ENCODE measurements at places on chromosomes 3 and 15.

DNA sequence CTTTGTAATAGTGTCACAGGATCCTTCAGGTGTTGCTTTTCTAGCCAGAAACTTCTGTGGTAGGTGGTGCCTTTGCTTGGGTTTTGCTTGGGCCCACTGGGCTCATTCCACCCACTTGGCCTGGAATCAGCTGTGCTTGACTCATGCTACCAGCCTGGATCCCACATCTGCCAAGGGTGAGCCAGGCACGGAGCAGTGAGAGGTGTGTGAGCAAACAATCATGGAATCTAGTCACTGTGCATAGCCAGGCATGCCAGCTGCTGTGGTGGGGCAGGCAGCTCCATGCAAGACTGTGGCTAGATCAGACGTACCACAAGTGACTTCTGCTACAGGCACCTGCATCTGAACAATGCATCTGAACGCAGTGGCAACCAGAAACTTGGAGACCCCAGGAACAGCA lies 275.9 kb downstream of the UBE2E2 start:
- H3K27ac ChIP-seq, result no peak overlapping the region
- DNase-seq, result no peak
- H3K4me3 ChIP-seq, result no peak overlapping the region
- peaks cover under 1% of the 10 kb centered on the region for H3K27me3 ChIP-seq

- H3K36me3 ChIP-seq, result no peaks in the 10 kb centered on the region
- no peaks in the 10 kb centered on the region for H3K27me3 ChIP-seq
- DNase-seq, result no peak
These were observed 36.0 kb upstream of the ARPIN start for GRCh38 chr15:89948796-89949195.

GRCh38 chr3:102353805-102354204 lies 81.0 kb upstream of the ZPLD1 start:
- no peak overlapping the region for H3K4me3 ChIP-seq
- no peak for DNase-seq
- no peaks in the 10 kb centered on the region for H3K4me1 ChIP-seq
- no peaks in the 10 kb centered on the region for H3K36me3 ChIP-seq
- H3K27me3 ChIP-seq, result no peaks in the 10 kb centered on the region

- H3K4me3 ChIP-seq, result no peak overlapping the region
- no peak for DNase-seq
- H3K4me1 ChIP-seq, result no peaks in the 10 kb centered on the region
- no peak overlapping the region for H3K27ac ChIP-seq
- peaks cover 3% of the 10 kb centered on the region for H3K27me3 ChIP-seq
These were observed 105.9 kb downstream of the ROBO1 start for GRCh38 chr3:79661896-79662295.

DNA sequence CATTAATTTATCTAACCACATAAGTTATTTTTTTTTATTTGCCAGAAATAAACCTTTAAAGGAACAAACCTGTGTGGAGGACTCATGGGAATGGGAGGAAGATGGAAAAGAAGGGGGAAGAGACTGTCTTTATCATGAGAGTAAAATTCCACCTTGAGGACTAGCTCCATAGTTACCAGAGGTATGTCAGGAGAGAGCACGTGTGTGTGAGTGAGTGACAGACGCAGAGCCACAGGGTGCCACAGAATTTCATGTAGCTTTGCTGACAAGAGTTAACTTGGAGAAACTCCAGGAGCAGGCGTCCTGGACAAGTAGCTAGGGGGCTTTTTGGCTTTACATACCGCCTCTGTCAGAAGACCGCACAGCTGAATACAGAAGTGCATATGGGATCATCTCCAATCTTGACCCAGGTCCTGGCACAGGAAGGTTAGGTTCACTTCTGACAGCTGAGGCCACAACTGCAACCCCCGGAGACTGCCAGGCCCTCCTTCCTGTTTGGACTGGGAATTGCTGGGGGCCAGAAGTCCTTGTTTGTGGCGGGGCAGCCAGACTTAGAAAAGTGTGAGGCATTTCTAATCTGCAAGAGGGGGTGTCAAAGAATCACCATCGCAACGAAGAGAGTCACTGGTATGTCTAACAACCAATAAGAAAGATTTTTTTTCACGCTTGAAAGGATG lies 197.8 kb upstream of the TPM1 start:
- peaks cover 36% of the 10 kb centered on the region for H3K36me3 ChIP-seq
- no peak overlapping the region for H3K27ac ChIP-seq
- no peaks in the 10 kb centered on the region for H3K27me3 ChIP-seq
- peaks cover 49% of the 10 kb centered on the region for H3K4me1 ChIP-seq
- DNase-seq, result no peak
- no peak overlapping the region for H3K4me3 ChIP-seq

DNA sequence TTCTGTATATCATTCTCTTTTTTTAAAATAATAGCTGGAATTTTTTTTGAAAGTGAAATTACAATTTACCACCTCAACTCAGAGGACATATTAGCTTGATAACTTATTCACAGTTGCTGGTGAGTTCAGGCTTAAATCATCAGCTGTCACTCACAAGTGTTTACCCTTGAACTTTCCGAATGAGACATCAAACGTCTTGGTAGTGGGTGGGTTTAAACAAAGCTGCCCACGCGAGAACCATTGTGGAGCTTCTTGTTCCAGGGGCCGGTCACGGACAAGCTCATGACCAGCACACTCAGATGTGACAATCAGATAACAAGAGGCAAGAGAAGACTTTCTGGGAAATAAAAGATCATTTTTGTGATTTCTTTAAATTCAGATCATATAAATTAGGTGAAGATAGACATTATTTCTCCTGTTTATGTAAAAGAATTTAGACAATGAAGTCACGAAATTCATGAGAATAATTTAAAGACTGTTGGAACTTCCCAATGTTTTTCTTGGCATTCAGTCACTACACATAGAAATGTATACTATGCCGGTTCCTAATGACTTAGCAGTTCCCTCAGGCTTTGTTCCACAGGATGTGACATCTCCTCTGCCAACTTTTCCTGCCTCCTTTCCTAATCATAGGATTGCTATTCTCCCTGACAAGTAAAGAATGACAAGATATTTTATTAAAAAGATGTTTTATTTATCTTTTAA lies 29.3 kb downstream of the BTD start:
- no peak for DNase-seq
- no peak overlapping the region for H3K27ac ChIP-seq
- H3K36me3 ChIP-seq, result no peaks in the 10 kb centered on the region
- peaks cover 45% of the 10 kb centered on the region for H3K4me1 ChIP-seq
- peak overlapping the region; percentile 41 for H3K4me3 ChIP-seq

DNA sequence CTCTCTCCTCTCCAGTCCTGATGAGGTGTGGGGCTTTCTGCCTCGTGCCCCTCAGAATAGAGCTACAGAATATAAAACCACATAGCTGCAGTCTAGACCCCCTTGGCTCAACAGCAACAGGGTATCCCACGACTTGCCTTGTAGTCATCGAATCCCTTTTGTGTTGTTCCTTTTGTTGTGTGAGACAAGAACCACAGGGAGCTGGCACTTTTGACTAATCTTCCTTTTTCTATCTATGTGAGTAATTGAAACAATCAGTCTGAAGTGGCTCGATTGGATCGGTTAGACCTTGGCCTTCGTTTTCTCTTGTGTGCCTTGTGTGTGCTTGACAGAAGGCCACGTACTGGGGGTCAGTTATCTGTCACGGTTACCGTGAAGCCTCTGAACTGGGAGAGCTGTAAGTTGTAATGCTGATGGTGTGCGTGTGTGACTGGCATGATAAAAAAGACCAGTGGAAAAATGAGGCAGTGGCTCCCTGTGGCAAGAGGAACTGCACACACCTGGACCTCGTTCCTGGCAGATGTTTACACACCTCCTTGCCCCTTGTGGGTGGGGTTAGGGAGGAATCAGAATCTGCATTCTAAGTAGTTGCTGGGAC lies 23.2 kb upstream of the IQCF6 start:
- no peak overlapping the region for H3K27ac ChIP-seq
- H3K36me3 ChIP-seq, result no peaks in the 10 kb centered on the region
- no peak overlapping the region for H3K4me3 ChIP-seq
- peaks cover 8% of the 10 kb centered on the region for H3K27me3 ChIP-seq
- DNase-seq, result no peak

DNA sequence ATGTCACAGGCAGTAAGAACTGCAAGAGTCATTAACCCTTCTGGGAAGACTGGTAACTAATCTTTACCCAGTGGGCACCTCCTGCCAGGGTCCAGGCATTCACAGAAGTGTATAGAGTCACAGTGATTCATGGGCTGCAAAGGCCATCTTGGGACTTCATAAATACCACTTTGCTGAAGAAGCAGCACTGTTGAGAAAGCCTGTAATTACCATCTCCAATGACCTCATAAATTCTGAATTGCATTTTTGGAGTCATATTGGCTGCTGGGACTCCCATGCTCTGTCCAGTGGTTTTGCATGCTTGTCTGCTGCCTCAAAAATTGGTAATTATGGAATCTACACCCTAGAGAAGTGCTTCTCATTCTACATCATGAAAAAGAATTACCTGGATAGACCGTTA lies 837.2 kb downstream of the NTRK3 start:
- no peak for DNase-seq
- peaks cover 30% of the 10 kb centered on the region for H3K27me3 ChIP-seq
- no peaks in the 10 kb centered on the region for H3K4me1 ChIP-seq

DNA sequence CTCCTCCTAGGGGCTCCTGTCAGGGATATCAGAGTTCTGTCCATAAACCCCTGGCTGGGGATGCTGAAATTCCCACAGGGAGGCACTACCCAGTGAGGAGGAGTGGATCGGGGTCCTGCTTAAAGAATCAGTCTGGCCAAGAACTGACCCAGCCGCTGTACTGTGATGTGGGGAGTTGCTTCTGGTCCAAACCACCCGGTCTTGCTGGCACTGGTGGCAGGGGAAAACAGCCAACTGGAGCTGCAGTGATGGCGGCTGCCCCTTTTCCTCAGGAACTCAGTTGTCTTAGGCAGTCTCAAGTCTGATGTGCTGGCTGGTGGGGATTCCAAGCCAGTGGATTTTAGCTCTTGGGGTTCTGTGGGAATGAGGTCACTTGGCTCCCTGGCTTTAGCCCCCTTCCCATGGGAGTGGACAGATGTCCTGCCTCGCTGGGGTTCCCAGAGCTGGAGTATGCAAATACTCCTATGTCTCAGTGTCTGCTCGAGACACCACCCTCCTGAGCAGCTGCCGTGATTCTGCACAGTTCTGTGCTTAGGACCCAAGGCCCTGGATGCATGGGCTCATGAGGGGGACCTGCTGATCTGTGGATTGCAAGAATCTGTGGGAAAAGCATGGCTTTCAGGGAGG lies 97.1 kb downstream of the SLC25A26 start:
- no peak overlapping the region for H3K27ac ChIP-seq
- H3K4me3 ChIP-seq, result no peak overlapping the region
- H3K36me3 ChIP-seq, result no peaks in the 10 kb centered on the region
- peaks cover 4% of the 10 kb centered on the region for H3K4me1 ChIP-seq
- H3K27me3 ChIP-seq, result no peaks in the 10 kb centered on the region
- DNase-seq, result no peak

DNA sequence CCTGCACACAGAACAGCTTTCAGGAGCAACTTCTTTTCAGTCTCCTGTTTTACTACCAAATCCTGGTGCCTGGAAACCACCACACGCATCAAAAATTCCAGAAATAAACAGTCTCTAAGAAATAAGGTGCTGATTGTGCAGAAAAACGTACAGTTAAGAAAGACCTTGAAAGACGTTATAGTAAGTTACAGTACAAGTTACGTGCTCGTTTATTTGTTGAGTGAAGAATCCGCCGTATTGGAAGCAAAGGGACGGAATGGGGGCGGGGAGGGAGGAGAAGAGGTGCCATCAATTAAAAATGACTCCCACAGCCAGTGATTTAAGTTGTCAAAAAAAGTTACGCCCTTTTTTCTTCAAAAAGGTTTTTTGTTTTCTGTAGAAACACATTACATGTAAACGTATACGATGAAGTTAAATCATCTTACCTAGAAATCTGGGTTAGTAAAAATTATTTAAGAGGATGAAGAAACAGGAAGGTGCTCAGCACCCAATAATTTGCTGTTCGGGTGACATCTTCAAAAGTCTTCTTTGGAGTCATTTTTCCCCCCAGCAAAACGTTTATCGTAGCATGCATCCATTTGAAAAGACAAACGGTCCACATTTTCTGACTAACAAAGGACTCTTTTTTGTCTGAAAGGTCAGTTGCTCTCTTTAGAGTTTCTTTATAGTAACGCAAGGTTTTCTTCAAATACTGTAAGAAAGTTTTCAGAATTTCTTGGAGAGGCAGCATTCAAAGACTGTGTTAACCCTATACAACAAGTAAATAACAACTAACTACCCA lies 782 bp upstream of the UACA start:
- H3K4me3 ChIP-seq, result peak overlapping the region; percentile 96
- DNase-seq, result no peak
- peaks cover 26% of the 10 kb centered on the region for H3K4me1 ChIP-seq
- H3K27ac ChIP-seq, result peak overlapping the region; percentile 90
- H3K36me3 ChIP-seq, result no peaks in the 10 kb centered on the region
- H3K27me3 ChIP-seq, result peaks cover 9% of the 10 kb centered on the region

DNA sequence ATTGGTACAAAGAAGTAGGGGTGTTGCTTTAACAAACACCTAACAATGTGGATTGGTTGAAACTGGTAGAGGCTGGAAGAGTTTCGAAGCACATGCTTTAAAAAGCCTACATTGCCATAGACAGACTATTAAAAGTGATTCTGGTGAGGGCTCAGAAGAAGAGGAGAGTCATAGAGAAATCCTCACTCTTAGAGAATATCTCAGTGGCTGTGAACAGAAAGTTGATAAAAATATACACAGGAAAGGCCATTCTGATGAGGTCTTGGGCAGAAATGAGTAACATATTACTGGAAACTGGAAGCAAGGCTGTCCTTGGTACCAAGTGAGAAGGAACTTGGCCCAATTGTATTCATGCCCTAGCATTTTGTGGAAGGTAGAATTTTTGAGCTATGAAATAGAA lies 173.7 kb upstream of the CRBN start:
- H3K27me3 ChIP-seq, result peaks cover 3% of the 10 kb centered on the region
- no peak overlapping the region for H3K4me3 ChIP-seq
- peaks cover 19% of the 10 kb centered on the region for H3K4me1 ChIP-seq
- DNase-seq, result no peak

DNA sequence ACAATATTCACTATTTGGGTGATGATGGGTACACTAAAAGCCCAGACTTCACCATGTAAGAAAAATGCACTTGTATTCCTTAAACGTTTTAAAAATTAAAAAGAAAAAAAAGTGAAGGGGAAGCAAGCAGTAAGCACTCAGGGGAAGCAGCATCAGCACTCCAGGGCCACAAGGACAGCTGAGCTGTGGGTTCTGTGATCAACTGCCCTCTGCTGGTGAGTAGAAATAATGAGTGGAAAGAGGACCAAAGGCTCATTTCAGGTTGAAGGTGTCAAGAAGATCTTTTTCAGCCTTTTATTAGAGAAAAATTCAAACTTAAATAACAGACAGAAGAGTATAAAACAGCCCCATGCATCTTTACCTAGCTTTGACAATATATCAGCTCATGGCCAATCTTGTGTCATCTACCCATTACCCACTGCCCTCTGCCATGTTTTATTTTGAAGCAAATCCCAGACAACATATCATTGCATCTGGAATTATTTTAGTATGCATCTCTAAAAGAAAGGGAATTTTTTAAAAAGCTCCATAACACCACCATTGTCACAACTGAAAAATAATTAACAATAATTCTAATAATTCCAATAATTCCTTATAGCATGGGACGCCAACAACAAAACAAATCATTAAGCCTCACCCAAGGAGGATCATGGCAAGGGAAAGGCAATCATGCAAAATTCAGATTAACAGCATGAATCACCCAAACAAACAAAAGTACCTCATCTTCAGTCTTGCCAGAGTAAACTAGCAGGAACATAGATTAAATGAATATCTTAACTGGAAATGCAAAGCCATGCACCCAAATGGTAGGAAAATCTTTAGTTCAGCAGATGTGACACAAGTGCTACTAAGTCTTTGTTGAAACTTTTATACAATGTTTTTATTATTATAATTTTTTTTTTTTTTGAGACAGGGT lies 42.5 kb downstream of the TAMM41 start:
- no peak for DNase-seq
- peaks cover 65% of the 10 kb centered on the region for H3K36me3 ChIP-seq
- no peak overlapping the region for H3K27ac ChIP-seq
- H3K4me3 ChIP-seq, result no peak overlapping the region
- peaks cover 4% of the 10 kb centered on the region for H3K4me1 ChIP-seq
- no peaks in the 10 kb centered on the region for H3K27me3 ChIP-seq
